Smooth muscle cell of the pulmonary artery (primary cell): ENCODE measurements at places on chromosomes 5 and 9. TPM values are rescaled to one million over a fixed set of nuclear protein-coding genes. Genes with fewer than 3 reads are reported as not detected.

Gene ITK
- not detected in 2 replicates for total RNA-seq

Gene ZBTB6
- total RNA-seq = 11.5 and 15.6 TPM in 2 replicates

Gene ADGRV1
- total RNA-seq = 0.26 and 0.50 TPM in 2 replicates

Gene FOXE1
- 0.07 TPM in 1 of 2 replicates, not detected in the other for total RNA-seq

Gene AMBP
- total RNA-seq = not detected in 2 replicates

Gene DDX4
- total RNA-seq = not detected in 2 replicates

Gene ADAMTS16
- not detected in 2 replicates for total RNA-seq

Gene CTNNAL1
- 35.9 and 51.8 TPM in 2 replicates for total RNA-seq

Gene PCDHA13
- total RNA-seq = 0.10 and 0.20 TPM in 2 replicates

Gene PCDHGA5
- 1.8 and 2.3 TPM in 2 replicates for total RNA-seq

Gene SPATA24
- total RNA-seq = 4.8 and 5.7 TPM in 2 replicates

Gene CDO1
- 10.9 and 12.5 TPM in 2 replicates for total RNA-seq

Gene SLC22A5
- total RNA-seq = 4.2 and 5.0 TPM in 2 replicates

Gene PCA3
- total RNA-seq = 0.07 and 0.13 TPM in 2 replicates
